ENCODE measurements at places on chromosomes 7 and 10. TPM values are rescaled to one million over a fixed set of nuclear protein-coding genes. Genes with fewer than 3 reads are reported as not detected.

GRCh38 chr10:102931643-102932042 lies 13.5 kb downstream of the CNNM2 start:
- no peak for DNase-seq

DNA sequence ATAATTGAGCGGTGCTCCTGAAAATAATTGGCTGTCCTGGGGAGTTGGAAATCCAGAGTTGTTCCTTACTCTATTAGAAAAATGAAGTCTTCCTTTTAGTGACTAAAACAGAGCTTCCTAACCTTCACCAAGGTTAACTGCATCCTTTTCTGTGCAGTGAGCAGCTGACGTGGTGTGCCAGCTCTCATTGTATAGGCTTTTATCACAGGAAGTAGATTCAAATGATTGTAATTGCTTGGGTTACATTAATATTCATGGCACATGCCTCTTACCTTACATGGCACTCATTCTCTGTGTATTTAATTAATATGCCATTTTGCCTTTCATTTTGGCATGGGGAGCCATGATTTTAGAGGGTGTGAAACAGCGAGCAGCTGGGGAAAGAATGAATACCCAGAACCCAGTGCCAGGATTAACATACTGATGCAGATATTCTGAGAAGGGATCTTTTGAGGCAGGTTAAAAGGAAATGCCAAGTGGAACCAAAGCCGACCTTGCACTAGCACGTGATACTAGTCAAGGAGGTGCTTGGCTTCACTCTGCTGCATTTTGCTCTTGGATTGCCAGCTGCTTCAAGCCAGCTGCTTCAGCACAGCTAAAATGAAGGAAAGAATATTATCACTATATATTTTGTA lies 115.3 kb downstream of the ST7 start:
- DNase-seq = no peak

GRCh38 chr10:52376694-52377354 lies 62.7 kb downstream of the DKK1 start:
- no peak for DNase-seq

Gene TLL2
- total RNA-seq = 0.09 TPM

- no peak for DNase-seq
Observed at GRCh38 chr10:369221-369683, 234.0 kb downstream of the ZMYND11 start.

GRCh38 chr10:42177077-42177792 lies 461.1 kb downstream of the ZNF33B start:
- no peak for DNase-seq

DNA sequence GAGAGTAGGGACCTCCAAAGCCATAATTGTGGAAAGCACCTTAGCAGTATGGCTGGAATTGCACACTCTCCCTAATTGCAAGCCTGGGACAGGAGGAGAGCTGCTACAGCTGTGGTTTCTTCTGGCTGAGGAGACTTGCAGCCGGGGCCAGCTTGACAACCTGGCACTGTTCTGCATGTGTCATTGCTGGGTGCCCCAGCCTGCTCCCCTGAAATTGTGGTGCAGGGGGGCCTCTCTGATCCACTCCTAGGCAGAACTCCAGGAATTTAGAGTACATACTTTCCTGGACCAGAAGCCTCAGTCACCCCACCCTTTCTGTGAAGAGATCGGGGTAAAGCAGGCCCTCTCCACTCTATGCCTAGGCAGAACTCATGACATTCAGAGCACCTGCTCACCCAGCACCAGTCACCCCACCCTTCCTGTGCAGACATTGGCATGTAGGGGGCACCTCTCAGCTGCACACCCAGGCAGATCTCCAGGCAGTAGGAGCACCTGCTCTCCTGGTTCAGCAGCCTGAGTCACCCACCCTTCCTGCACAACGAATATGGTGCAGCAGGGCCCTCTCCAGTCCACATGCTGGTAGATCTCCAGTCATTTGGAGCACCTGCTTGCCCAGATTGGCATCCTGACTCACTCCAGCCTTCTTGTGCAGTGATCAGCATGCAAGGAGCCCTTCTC lies 34.4 kb upstream of the DYNC1I1 start:
- DNase-seq = no peak

GRCh38 chr10:44927352-44927751 lies 16.2 kb downstream of the TMEM72 start:
- no peak for DNase-seq

- no peak for DNase-seq
Observed at GRCh38 chr10:124918191-124918830, 23.6 kb upstream of the ZRANB1 start.

DNA sequence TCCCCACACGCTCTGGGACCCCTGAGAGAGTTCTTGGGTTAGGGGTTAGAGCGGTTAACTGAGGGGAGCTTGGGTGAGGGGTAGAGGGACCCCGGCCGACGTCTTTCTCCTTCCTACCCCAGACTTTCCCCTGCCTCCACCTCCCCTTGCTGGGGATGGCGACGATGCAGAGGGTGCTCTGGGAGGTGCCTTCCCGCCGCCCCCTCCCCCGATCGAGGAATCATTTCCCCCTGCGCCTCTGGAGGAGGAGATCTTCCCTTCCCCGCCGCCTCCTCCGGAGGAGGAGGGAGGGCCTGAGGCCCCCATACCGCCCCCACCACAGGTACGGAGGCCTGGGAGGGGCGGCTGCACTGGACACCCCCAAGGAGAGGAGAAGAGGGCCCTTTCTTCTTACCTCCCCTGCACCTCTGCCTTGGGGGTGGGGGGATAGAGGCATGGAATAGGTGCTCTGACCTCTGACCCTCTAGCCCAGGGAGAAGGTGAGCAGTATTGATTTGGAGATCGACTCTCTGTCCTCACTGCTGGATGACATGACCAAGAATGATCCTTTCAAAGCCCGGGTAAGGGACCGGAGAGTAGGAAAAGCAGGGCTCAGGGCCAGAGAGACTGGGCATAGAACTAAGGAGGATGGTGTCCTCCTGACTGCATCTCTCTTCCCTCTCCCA lies 1.1 kb downstream of the ZYX start:
- no peak for DNase-seq

GRCh38 chr7:45973725-45974532 lies 52.9 kb upstream of the IGFBP3 start:
- DNase-seq = no peak

DNA sequence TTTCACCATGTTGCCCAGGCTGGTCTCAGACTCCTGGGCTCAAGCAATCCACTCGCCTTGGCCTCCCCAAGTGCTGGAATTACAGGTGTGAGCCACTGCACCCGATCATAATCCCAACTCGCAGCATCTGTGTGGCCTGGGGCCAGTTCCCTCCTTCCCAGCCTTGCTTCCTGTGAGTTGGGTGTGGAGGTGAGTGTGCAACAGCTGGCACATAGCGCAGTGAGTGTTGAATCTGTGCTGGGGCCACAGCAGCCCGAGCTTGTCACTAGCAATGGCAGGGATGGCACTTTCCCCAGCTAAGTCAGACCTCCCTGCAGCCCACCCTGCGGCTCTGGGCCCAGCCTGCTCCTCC lies 12.2 kb downstream of the TMEM184A start:
- DNase-seq = no peak

Gene CNNM1
- 0.21 TPM for total RNA-seq

DNA sequence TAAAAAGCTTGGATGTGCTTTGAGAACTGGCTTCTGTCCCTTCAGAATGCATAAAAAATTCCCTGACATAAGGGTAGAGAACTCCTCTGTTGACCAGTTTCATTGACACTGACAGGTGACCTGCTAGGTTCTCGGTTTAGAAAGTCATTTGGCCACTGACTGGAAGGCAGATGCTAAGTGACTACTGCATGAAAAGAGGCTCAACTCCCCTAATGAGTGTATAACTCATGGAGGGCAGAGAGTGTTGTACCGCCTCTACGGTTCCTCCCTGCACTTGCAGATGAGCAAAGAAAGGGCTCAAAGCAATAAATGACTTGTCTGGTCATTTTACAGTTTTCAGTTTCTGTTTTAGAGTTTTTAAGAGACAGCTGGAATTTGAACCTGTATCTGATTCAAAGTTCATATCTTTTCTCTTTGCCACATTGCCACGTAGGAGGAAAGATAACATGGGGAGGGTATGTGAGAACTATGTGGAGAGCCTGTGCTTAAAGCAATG lies 2.9 kb upstream of the FGL2 start:
- no peak for DNase-seq

DNA sequence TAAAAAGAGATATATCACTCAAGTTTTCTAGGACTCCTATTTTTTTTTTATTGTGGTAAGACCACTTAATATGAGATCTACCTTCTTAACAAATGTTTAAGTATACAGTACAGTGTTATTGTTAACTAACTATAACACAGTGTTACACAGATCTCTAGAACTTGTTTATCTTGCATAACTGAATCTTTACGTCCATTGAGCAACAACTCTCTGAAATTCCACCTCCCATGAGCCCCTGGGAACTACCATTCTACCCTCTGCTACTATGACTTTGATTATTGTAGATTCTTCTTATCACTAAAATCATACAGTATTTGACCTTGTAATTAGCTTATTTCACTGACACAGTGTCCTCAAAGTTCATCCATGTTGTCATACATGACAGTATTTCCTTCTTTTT lies 22.5 kb upstream of the REEP3 start:
- DNase-seq = no peak

Gene GPRIN2
- total RNA-seq = not detected

DNA sequence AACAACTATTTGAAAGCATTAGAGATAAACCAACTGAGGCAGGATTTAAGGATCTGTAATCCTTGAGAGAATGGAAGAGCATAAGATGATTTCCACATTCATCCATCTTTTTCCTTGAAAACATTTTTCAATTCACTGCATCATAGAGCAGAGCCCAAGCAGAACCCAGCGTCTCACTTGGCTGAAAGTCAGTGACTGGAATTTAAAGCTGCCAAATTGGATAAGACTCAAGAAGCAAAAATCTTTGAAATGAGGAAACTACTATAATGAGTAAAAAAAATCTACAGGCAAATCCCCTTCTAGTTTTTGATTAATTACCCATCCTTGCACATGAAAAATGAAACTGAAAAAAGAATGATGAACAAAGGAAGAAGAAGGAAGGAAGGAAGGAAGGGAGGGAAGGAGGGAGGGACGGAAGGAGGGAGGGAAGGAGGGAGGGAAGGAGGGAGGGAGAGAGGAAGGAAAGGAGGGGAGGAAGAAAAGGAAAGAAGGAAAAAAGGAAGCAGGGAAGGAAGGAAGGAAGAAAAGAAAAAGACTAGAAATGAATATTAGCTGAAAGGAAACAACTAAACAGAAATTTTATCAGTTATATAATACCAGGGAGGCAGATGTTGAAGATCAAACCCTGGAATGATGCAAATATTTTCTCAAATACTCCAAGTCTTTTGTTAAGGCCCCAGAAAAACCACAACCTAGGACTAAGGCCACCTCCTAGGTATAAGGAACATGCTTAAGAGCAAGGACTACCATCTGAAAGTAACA lies 336.3 kb upstream of the MAGI2 start:
- no peak for DNase-seq

- DNase-seq = no peak
Observed at GRCh38 chr7:157235357-157236333, 96.9 kb downstream of the UBE3C start.

GRCh38 chr10:25522294-25522693 lies 347.5 kb downstream of the GPR158 start:
- DNase-seq = no peak

GRCh38 chr10:108597657-108598319 lies 1325.5 kb downstream of the XPNPEP1 start:
- no peak for DNase-seq

Gene EN2
- not detected for total RNA-seq
